ENCODE measurements at places on chromosomes 6 and 20.

GRCh38 chr20:40689943-40690835, 1.2 kb upstream of the MAFB start:
- DNase-seq: peak; percentile 86

- no peak for DNase-seq
These were observed 58.7 kb downstream of the SNX5 start for GRCh38 chr20:17909869-17910321.

DNA sequence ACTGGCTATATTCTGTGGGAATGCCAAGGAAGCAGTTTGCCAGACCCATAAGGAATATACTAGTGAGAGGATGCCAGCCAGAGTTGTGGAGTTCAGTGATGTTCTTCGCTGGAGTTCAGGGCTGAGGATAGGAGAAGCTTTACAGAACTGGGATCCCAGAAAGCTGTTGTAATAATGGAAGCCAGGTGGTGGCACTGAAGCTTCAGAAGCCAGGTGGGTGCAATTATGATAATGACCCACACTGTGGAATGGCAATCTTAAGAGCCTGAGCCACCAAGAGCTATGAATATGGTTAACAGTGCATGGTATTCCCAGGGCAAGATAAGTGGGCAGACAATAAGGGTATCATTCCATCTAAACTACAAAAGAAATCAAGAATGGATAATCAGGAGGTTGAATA, 25.1 kb upstream of the ENPP1 start:
- no peak for DNase-seq

DNA sequence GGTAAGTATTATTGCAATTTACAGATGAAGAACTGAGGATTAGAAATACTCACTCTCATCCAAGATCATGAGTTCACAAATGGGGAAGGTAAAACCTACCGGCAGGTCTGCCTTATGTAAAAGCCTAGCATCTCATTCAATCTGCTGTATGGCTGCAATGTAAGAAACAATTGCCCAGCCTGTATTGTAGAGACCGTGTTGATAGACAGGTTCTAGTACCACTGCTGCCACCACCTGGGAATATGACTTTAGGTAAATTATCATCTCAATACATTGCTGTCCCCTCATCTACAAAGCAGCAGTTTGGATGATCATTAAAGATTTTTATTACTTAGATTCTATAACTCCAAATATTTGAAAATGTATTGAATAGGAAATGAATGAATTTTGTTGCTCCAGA, 23.3 kb upstream of the ARHGAP18 start:
- DNase-seq: no peak

- DNase-seq: no peak
These were observed 120.1 kb downstream of the AIG1 start for GRCh38 chr6:143180826-143181225.

DNA sequence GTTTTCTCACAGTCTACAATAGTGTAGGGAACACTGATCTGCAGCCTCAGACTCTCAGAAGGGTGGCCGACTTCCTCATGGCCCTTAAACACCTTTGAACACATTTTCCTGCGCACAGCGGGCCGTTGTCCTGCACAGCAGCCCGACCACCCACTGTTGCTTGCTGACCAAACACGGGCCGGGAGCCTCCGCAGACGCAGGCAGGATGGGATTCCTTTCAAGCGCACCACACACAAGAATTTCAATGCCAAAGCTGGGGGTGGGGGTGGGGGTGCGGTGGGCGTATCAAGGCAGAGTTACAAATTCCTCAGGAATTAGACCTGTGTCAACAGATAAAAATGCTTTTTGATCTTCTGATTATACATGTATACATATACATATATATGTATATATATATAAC, 74.5 kb downstream of the HUS1B start:
- no peak for DNase-seq

DNA sequence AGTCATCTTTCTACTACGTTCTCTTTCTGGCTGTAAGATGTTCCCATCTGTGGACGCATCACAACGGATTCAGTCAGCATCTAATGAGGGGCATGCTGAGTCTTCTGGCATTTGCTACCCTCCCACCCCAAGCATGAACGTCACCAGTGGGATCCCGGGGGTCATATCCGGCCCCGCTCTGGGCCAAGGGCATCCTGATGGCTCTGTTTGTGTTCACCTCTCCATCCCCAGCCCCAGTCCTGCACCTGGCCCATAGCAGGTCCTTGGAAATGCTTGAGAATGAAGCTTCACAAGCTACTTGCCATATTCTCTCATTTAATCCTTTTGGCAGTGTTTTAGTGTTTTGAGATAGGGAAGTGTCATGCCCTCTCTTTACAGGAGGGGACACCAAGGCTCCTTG, 14.9 kb downstream of the APCDD1L start:
- DNase-seq: no peak

DNA sequence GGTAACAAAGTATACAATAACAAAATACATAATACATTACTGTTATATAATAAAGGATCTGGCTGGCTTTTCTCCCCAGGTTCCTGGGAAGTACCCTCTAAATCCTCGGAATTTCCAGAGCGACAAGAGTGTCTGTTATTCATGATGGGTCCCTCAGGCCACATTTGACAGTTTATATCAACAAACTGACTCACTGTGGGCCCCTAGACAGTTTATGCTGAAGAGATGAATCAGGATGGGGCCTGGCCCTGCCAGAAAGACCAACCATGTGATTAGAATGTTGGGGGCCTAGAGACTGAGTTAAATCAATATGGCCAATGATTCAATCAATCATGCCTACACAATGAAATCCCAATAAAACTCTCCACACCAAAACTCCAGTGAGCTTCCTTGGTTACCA, 13.5 kb downstream of the USP45 start:
- no peak for DNase-seq

DNA sequence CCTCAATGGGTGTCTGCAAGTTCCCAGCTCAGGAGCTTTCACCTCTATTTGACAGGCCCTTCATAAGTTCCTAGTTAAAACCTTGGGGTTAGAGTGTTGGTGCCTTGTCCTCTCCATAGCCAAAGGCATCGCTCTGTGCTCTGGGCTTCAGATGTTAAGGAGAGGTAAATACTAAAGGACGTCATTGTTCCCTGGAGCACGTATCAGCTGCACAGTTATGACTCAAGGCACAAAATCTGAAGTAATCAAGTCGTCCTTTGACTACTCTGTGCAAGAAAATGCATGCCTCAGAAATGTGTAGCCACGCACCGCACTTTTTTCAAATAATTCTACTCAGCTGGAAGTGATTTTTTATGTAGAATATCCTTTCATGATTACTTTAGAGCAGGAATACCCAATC, 240.8 kb upstream of the QKI start:
- DNase-seq: no peak

DNA sequence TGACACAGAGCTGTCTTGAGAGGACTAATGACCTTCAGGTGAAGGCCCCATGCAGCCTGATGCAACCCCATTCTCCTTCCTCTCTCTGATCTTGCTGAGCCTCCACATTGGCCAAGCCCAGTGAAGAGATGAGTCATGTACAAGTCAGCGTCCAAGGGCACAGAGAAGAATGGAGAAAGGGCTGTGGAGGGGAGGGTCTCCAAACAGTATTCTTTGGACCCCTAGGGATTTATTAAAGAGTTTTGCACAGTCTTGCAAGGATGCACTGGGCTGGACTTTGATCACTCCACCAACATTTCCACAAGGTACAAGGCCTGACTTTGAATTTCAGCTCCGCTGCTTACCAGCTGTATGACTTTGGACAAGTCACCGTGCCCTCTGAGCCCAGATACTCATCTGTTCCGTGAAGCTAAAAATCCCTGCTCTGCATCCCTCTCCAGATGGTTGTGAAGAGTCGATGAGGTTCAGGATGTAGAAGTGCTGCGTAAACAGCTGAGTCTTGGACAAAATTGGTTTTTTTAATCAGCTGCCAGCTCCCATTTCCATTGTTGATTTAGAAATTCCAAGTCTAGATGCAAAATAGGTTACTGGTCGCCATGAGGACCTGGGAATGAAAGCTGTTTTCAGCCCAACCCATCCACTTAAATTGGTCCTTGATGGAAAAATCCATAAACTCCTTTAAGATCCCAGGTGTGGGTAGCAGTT, 14.1 kb upstream of the KCNG1 start:
- no peak for DNase-seq

DNA sequence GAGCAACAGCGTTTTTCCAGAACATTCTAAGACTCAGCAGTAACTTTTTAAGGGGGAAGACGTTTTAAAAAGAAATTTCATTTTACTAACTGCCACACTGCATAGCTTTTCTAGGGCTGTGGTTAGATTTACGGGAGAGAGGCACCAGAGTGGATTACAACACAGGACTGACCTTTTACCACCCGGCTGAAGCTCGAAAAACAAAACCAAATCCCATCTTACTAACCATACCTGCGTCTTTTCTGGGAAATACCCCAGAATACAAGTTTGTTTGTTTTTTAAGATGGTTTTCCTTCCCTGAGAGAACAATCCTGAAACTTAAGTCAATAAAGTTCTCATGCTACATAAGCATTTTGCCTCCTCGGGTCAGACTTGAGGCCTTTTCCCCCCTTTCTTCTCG, 209.3 kb upstream of the SOX4 start:
- no peak for DNase-seq

DNA sequence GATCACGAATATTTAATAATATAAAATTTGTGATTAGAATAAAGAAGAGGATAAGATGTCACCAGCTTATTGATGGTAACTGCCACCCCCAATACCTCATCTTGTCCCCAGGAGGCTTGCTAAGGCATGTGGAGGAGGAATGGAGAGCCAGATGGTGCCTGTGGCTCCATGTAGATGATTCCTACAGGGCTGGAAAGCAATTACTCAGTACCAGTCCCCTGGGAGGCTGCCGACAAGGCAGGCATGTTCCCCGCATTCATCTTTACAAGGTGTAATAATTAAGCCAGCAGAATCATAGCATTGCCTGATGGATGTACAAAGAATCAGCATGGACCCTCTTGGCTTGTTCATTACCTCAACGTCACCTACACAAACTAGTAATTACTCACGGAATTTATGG, 155.3 kb downstream of the PLCB1 start:
- no peak for DNase-seq

DNA sequence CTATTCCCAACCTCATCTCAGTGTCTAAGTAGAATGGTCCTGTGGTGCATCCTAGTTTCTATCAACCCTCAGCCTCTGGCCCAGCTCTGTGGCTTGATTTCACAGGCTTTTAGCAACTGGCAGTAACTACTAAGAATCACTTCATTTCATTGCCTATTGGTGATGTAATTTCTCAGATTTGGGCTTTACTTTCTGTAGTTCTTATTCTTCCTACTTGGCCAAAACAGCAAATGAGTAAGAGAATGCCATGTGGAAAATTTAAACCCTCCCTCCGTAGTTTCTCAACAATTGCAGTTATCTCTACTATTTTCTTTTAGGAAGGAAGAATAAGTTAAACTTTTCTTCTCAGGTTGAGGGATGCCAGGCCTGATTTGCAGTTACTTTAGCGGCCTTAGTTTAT, 387.3 kb downstream of the CDKAL1 start:
- no peak for DNase-seq

DNA sequence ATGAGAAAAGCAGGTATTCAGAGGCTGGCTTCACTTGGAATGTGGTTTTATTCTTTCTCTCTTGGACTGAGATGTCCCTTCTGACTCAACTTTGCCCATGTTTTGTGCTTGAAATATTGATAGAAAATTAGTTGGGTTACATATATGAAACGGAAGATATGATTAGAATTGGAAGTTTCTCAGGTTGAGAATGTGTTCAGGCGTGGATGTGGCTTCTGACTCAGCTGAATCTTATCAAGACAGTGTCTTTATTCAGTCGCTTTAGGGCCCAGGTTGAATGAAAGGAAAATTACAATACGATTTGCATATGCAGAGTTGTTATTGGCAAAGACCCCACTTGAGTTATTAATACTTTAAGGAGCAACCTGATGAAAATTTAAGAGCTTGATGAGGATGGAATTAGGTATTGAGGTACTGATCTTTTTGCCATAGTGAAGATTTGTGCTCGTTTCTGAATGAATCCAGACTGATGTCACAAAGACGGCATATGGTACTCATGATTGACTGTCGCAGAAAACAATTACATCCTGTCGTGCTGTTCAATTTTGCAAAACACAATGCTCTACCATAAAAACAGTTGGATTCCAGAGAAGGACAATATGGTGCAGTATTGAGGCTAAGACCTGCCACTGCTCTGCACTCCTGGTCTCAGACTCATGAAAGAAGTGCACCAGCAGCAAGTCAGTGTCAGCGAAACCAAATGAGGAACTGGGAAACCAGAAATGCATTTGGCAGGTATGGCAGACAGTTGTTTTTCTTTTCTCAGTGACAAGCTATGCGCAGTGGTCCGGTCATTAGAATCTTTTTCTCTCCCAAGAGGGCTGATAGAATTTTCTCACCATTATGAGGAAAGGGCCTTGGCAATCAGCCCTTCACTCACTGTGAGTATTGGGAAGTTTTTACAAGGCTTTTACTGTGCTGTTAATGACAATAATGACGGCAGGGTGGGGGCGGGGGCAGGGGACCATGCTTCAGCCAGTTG, 158.3 kb downstream of the DOK5 start:
- no peak for DNase-seq

DNA sequence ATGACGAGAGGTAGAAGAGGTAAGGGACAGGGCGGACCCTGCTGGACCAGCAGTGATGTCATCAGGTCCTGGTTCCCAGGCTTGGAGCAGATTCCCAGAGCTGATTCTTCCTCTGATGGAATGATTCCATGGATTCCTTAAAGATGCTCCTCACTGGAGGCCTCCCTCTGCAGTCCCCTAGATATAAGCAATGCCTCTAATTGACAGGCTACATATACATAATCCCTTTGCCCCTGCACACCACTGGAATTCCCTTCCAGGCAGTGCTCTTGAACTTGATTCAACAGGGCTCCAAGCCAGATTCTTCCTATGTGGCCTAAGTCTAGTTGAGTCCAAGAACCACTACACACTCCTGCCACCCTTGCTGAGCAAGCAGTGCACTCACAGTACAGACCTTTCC, 52.3 kb upstream of the L3MBTL3 start:
- DNase-seq: no peak

DNA sequence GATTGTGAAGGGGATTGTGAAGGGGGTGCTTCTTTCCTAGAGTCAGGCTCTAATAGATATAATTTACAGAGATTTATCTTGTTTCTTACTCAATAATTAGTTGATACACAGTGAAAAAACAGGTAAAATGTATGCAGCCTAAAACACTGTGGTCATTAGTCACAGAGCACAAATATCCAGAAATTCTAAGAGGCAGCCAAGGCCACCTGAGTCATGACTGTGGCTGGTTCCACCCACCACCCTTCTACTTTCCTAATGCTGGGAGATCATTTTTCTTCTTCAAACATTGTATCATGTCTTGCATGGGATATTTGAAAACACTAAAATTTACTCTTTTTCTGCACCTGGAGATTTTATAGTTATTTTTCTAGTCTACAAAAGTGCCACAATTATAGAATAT, 181.6 kb downstream of the OTOR start:
- DNase-seq: no peak

- DNase-seq: no peak
These were observed 54.7 kb downstream of the ELOVL5 start for GRCh38 chr6:53294095-53294494.

GRCh38 chr6:159301277-159301676, 132.1 kb downstream of the FNDC1 start:
- no peak for DNase-seq

GRCh38 chr6:43671801-43672690, 15.5 kb downstream of the MRPS18A start:
- no peak for DNase-seq
